ENCODE measurements at places on chromosomes 11 and 22. TPM values are rescaled to one million over a fixed set of nuclear protein-coding genes. Genes with fewer than 3 reads are reported as not detected.

DNA sequence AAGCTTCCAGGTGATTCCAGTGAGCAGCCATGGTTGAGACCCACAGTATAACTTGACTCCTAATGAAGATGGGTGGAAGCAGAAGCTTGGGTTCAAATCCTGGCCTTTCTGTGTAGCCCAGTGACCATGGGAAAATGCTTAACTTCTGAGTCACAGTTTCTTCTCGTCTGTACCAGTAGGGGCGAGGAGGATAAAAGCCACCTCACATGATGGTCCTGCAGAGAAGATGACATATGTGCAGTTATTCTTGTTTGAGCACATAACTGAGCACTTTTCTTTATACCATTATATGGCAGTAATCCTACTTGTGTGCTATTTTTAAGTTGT lies 4.9 kb downstream of the TMEM109 start:
- H3K27ac ChIP-seq: no peak overlapping the region
- peaks cover 23% of the 10 kb centered on the region for H3K36me3 ChIP-seq
- peaks cover 2% of the 10 kb centered on the region for H3K4me1 ChIP-seq
- H3K27me3 ChIP-seq: no peaks in the 10 kb centered on the region
- H3K4me3 ChIP-seq: no peak overlapping the region

GRCh38 chr11:111443640-111444039 lies 64.6 kb upstream of the POU2AF1 start:
- H3K4me1 ChIP-seq: no peaks in the 10 kb centered on the region
- no peak overlapping the region for H3K4me3 ChIP-seq
- no peaks in the 10 kb centered on the region for H3K27me3 ChIP-seq
- H3K27ac ChIP-seq: no peak overlapping the region
- H3K36me3 ChIP-seq: no peaks in the 10 kb centered on the region
- no peak for DNase-seq

DNA sequence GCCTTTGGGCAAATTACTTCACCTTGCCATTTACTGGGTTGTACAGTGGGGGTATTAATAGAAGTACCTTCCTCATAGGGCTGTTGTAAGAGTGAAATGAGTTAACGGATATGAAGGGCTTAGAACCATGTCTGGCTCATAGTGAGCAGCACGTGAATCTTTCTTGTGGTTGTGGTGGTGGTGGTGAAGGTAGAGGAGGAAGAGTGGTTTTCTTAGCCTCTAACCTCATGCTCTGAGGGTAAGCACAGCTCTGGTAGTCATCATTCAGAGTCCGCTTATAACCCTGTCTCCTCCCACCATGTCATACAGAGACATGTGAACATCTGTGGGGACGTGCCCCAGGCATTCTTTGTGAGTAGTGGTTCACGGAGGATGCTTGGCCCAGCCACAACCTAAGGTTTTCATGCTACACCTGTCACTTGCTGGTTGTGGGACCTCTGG lies 43.6 kb downstream of the TEAD1 start:
- H3K36me3 ChIP-seq: no peaks in the 10 kb centered on the region
- peaks cover 31% of the 10 kb centered on the region for H3K4me1 ChIP-seq

Gene OR4C6
- total RNA-seq: not detected

Gene ALKBH3
- total RNA-seq: 18.8 TPM

Gene FGF19
- 7.4 TPM for total RNA-seq

Gene LRRC75B
- 18.1 TPM for total RNA-seq

DNA sequence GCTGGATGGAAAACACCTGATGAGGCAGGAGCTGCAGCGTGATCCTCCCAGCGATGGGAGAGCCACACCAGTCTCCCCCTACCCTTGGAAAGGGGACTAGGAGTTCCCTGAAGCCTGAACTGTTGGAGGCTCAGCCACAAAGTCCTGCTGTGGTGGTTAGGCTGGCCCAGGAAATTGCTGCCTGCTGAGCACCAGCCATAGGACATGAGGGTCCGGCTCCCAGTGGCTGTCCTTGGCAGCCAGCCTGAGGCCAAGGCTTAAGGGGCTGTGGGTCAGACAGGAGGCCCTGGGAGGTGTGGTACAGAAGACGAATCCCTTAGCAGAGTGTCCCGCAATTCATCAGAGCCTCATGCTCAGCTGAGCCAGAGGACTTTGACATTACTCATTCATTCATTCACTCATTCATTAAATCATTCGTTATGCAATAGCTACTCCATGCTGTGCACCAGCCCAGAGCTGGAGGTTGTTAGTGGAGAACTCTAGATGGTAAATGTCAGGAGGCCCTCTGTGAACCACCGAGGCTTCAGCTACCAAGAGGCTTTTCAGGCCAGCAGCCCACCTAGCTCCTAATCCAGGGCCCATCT lies 14.4 kb upstream of the SEC14L4 start:
- H3K27ac ChIP-seq: no peak overlapping the region
- DNase-seq: no peak
- H3K4me3 ChIP-seq: no peak overlapping the region
- H3K4me1 ChIP-seq: no peaks in the 10 kb centered on the region
- no peaks in the 10 kb centered on the region for H3K36me3 ChIP-seq

- no peak for DNase-seq
- H3K27ac ChIP-seq: no peak overlapping the region
- H3K27me3 ChIP-seq: no peaks in the 10 kb centered on the region
- no peak overlapping the region for H3K4me3 ChIP-seq
Measured at GRCh38 chr11:112627588-112628045, 333.6 kb upstream of the NCAM1 start.

DNA sequence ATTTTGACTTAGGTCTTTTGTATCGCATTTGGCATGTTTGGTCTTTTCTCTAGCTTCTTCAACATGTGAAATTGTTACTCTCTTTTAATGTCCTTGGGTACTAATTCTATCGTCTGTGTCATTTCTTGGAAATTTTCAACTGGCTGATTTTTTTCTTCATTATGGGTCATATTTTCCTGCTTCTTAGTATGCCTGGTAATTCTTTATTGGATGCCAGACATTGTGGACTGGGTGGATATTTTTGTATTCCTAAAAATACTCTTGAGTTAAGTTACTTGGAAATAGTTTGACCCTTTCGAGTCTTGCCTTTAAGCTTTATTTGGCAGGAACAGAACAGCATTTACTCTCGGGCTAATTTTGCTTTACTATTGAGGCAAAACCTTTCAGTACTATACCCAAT lies 140.1 kb downstream of the ETS1 start:
- H3K36me3 ChIP-seq: no peaks in the 10 kb centered on the region
- no peaks in the 10 kb centered on the region for H3K27me3 ChIP-seq
- DNase-seq: no peak
- no peak overlapping the region for H3K27ac ChIP-seq
- H3K4me1 ChIP-seq: no peaks in the 10 kb centered on the region

Gene VSTM5
- not detected for total RNA-seq

GRCh38 chr11:78256962-78257361 lies 68.2 kb downstream of the USP35 start:
- no peaks in the 10 kb centered on the region for H3K27me3 ChIP-seq
- no peak overlapping the region for H3K27ac ChIP-seq
- no peak for DNase-seq
- H3K4me1 ChIP-seq: peaks cover 2% of the 10 kb centered on the region
- H3K36me3 ChIP-seq: no peaks in the 10 kb centered on the region

DNA sequence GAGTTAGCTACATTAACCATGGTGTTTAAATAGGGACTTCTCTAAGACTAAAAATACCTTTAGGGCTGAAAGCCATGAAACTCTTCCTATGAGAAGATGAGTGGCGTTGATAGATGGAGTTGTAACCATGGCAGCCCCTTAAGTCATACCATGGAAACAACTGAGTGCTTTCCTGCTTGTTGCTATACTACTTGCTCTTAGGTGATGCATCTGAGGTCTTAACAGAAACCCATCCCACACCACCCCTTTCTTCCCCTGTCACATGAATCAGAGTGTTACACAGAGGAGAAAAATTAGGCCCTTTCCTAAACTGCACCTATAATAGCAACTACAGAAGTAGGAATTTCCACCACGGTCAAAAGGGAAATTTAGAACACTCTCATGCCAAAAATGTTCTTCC lies 64.3 kb upstream of the ZC3H12C start:
- no peaks in the 10 kb centered on the region for H3K27me3 ChIP-seq
- no peaks in the 10 kb centered on the region for H3K36me3 ChIP-seq
- H3K4me3 ChIP-seq: no peak overlapping the region
- no peak for DNase-seq
- no peak overlapping the region for H3K27ac ChIP-seq

DNA sequence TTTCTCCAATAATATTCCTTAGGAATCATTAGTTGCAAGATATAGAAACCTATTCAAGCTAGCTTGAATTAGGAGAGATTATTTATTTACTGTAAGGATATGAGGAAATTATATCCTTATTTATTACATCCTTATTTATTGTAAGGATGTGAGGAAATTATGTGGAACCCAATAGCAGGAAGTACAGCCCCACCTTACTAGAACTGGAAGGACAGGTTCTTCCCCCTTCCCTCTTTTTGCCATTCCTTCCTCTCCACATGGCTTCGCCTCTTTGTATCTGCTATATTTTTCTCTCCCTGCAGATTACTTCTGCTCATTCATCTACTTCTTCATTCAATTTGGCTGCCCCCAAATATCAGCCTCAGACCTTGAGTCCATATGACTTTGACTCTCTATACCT lies 49.5 kb upstream of the B3GNT6 start:
- no peak for DNase-seq
- H3K27me3 ChIP-seq: no peaks in the 10 kb centered on the region
- no peak overlapping the region for H3K4me3 ChIP-seq
- no peak overlapping the region for H3K27ac ChIP-seq
- H3K4me1 ChIP-seq: no peaks in the 10 kb centered on the region

DNA sequence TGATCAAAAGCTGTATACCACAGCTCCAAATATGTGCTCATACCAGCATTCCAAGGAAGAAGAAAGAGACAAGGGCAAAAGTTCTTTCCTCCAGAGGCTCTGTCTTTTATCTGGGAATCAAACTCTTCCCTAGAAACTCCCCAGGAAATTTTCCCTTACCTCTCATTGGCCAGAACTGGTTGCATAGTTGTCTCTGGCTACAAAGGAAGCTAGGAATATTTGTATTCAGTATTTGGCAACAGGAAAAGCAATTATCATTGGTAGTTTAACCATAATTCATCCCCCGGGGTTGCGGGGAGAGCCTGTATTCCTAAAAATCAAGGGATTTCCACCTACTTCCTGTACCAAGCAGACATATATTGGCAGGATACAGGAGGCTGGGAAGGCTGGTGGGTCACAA lies 10.5 kb upstream of the ZFTA start:
- H3K36me3 ChIP-seq: no peaks in the 10 kb centered on the region
- DNase-seq: no peak
- H3K27ac ChIP-seq: no peak overlapping the region
- no peak overlapping the region for H3K4me3 ChIP-seq

GRCh38 chr22:30979932-30980331 lies 10.9 kb downstream of the TUG1 start:
- H3K4me3 ChIP-seq: no peak overlapping the region
- H3K4me1 ChIP-seq: no peaks in the 10 kb centered on the region
- H3K27me3 ChIP-seq: no peaks in the 10 kb centered on the region
- peaks cover 63% of the 10 kb centered on the region for H3K36me3 ChIP-seq
- no peak for DNase-seq

Gene KLHL35
- total RNA-seq: 0.72 TPM

DNA sequence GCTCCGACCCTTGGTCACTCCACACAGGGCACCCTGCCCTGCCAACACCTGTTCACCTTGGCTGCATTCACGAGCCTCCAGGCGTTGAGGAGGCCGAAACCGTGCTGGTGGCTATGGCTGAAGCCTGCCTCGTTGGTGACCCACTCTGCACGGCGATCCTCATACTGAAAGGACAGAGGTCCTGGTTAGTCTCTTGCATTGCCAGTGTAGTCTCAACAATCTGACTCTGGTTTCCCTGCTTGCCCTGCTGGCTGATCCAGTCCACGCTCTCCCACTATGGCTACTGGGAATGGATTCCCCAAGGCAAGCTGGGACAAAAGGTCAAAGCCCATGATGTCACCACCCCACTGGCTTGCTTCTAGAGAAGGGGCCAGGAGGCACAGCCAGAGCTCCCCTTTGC lies 12.9 kb downstream of the PCSK7 start:
- peaks cover 39% of the 10 kb centered on the region for H3K36me3 ChIP-seq
- H3K4me3 ChIP-seq: no peak overlapping the region
- H3K27me3 ChIP-seq: no peaks in the 10 kb centered on the region
- DNase-seq: no peak
- H3K27ac ChIP-seq: no peak overlapping the region
- no peaks in the 10 kb centered on the region for H3K4me1 ChIP-seq

Gene KREMEN1
- total RNA-seq: 2.4 TPM

Gene DGCR2
- 50.7 TPM for total RNA-seq

DNA sequence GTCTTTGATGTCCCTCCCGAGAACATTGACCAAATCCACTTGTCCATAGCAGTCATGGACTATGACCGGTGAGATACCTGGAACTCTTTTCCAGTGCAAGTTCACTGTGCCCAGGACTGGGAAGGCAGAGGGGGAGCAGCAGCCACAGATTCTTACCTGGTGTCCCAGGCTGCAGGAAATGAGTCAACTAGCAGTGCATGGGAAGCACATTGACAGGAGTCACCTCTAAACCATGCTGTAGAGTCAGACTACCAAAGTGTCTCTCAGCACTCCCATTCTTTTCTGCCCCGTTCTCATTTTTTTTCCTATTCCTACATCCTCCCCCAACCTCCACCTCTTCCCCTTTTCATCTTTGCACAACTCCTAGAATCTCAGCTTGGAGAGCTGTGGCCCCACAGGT lies 67.2 kb upstream of the OLFML1 start:
- no peak for DNase-seq
- peaks cover 15% of the 10 kb centered on the region for H3K4me1 ChIP-seq
- no peaks in the 10 kb centered on the region for H3K27me3 ChIP-seq
- no peaks in the 10 kb centered on the region for H3K36me3 ChIP-seq
- no peak overlapping the region for H3K27ac ChIP-seq

Gene ZP1
- total RNA-seq: not detected

- no peaks in the 10 kb centered on the region for H3K27me3 ChIP-seq
- no peak overlapping the region for H3K4me3 ChIP-seq
- no peak overlapping the region for H3K27ac ChIP-seq
- no peak for DNase-seq
- H3K4me1 ChIP-seq: no peaks in the 10 kb centered on the region
Measured at GRCh38 chr11:44852159-44852747, 98.4 kb downstream of the TP53I11 start.

Gene TSSK2
- not detected for total RNA-seq

- H3K4me1 ChIP-seq: no peaks in the 10 kb centered on the region
- no peaks in the 10 kb centered on the region for H3K36me3 ChIP-seq
- H3K27ac ChIP-seq: no peak overlapping the region
- H3K27me3 ChIP-seq: peaks cover 92% of the 10 kb centered on the region
Measured at GRCh38 chr11:64294774-64295173, 3.7 kb downstream of the KCNK4 start.

DNA sequence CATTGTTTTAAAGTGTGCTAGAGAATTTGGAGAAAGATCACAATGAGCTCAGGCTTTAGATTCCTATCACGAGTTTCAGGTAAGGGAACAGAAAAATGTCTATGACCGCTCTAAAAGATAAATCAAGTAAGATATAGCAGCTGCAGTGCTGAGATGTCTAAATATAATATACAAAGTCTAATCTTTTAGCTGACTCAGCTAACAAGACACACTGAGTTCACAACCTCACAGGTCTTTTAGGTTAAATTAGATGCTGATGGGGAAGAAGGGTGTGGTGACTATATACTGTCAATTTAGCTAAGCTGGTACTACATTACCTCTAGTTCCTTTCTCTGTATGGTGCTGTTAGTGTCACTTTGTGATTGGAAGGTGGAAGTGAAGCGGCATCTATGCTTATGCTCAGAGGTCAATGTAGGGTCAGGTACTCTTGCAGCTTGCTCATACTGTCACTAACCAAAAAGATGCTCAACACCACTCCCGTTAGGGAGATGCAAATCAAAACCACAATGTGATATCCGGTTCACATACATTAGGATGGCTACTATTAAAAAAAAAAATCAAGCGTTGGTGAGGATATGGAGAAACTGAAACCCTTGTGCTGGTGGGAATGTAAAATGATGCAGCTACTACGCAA lies 283.5 kb downstream of the SWAP70 start:
- no peaks in the 10 kb centered on the region for H3K27me3 ChIP-seq
- no peak overlapping the region for H3K4me3 ChIP-seq
- no peak overlapping the region for H3K27ac ChIP-seq
- H3K36me3 ChIP-seq: peaks cover 17% of the 10 kb centered on the region

Measured in H9 (cell line).